Neural cell (in vitro differentiated cells): ENCODE measurements at places on chromosomes 5 and 9. TPM values are rescaled to one million over a fixed set of nuclear protein-coding genes. Genes with fewer than 3 reads are reported as not detected.

The GLRA1 gene
- not detected in 2 replicates for polyA plus RNA-seq

The PCDHGB2 gene
- 0.30 and 0.43 TPM in 2 replicates for polyA plus RNA-seq

The SLC34A1 gene
- not detected in 2 replicates for polyA plus RNA-seq

The FAM169A gene
- polyA plus RNA-seq: 40.7 and 46.7 TPM in 2 replicates

The ENTREP1 gene
- 1.9 and 2.0 TPM in 2 replicates for polyA plus RNA-seq

The IL5 gene
- polyA plus RNA-seq: not detected in 2 replicates

The RAB14 gene
- 79.3 and 94.5 TPM in 2 replicates for polyA plus RNA-seq

The DELE1 gene
- polyA plus RNA-seq: 49.6 and 61.4 TPM in 2 replicates

The TSSK1B gene
- not detected in 2 replicates for polyA plus RNA-seq

The PLPPR1 gene
- polyA plus RNA-seq: 135 and 157 TPM in 2 replicates

The EGFLAM gene
- not detected in 2 replicates for polyA plus RNA-seq

The PDZD2 gene
- 3.1 and 4.0 TPM in 2 replicates for polyA plus RNA-seq

The OTULINL gene
- polyA plus RNA-seq: 6.2 and 7.2 TPM in 2 replicates

The AGPAT2 gene
- polyA plus RNA-seq: 1.3 TPM in 1 of 2 replicates, not detected in the other

The TMED7 gene
- 62.4 and 74.3 TPM in 2 replicates for polyA plus RNA-seq

The SAXO1 gene
- not detected in 2 replicates for polyA plus RNA-seq

The NUDCD2 gene
- polyA plus RNA-seq: 17.7 and 28.2 TPM in 2 replicates

The ANKRD34B gene
- 0.08 and 0.32 TPM in 2 replicates for polyA plus RNA-seq

The PHF19 gene
- 3.0 and 4.9 TPM in 2 replicates for polyA plus RNA-seq

The TRPM3 gene
- polyA plus RNA-seq: 1.3 and 2.0 TPM in 2 replicates

The TAS2R1 gene
- 0.41 TPM in 1 of 2 replicates, not detected in the other for polyA plus RNA-seq

The GFRA3 gene
- polyA plus RNA-seq: not detected in 2 replicates

The TLX3 gene
- polyA plus RNA-seq: not detected in 2 replicates

The HRCT1 gene
- 0.84 TPM in 1 of 2 replicates, not detected in the other for polyA plus RNA-seq

The ZNF883 gene
- 6.5 and 7.2 TPM in 2 replicates for polyA plus RNA-seq

The HACD4 gene
- polyA plus RNA-seq: not detected in 2 replicates

The TAF11L9 gene
- not detected in 2 replicates for polyA plus RNA-seq

The JADE2 gene
- 0.84 and 1.9 TPM in 2 replicates for polyA plus RNA-seq

The CCL27 gene
- polyA plus RNA-seq: 0.82 and 2.9 TPM in 2 replicates

The OR1J2 gene
- not detected in 2 replicates for polyA plus RNA-seq

The B4GALT7 gene
- 60.2 and 66.1 TPM in 2 replicates for polyA plus RNA-seq

The EXOC3 gene
- 27.7 and 33.6 TPM in 2 replicates for polyA plus RNA-seq

The CCNO gene
- 0.16 TPM in 1 of 2 replicates, not detected in the other for polyA plus RNA-seq

The SPINK13 gene
- polyA plus RNA-seq: not detected in 2 replicates

The JMY gene
- polyA plus RNA-seq: 16.1 and 19.3 TPM in 2 replicates

The KDM4C gene
- polyA plus RNA-seq: 20.7 and 21.1 TPM in 2 replicates

The PCDHB10 gene
- 8.7 and 9.6 TPM in 2 replicates for polyA plus RNA-seq

The KIF12 gene
- 0.14 TPM in 1 of 2 replicates, not detected in the other for polyA plus RNA-seq

The GFPT2 gene
- polyA plus RNA-seq: 7.4 and 9.2 TPM in 2 replicates

The TERT gene
- polyA plus RNA-seq: not detected in 2 replicates

The MLANA gene
- not detected in 2 replicates for polyA plus RNA-seq
